ENCODE measurements at places on chromosomes 3 and 15.

DNA sequence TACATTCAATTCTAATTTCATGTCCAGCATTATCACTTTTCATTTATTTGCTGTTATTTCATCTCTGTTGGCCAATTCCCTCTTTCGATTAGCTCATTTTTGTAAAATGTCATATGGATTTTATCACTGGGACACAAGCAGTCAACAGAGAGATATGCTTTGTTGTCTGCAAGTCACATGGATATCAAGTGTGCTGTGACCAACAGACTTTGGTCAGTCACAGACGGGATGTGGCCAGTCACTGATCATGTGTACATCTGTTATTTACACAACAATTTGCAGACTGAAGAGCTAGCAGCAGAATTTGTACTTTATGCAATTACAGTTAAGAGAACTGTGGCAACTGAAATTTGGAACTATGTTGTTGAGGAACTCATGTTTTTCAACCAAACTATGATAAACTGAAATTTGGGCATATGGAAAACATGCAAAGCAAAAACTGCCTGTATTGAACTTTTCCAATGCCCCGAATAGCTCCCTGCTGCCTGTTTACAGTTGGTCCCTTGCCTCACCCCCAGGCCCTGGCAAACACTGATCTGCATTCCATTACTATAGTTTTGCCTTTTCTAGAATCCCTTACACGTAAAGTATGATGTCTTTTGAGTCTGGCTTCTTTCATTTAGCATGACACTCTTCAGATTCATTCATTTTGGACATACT, 104.4 kb downstream of the RPL22L1 start:
- DNase-seq: no peak

- no peak for DNase-seq
These were observed 2.1 kb upstream of the DOCK3 start for GRCh38 chr3:50672656-50673055.

- DNase-seq: no peak
These were observed 60.7 kb downstream of the AGTR1 start for GRCh38 chr3:148758303-148758884.

GRCh38 chr3:80836395-80836794, 925.0 kb downstream of the GBE1 start:
- no peak for DNase-seq

DNA sequence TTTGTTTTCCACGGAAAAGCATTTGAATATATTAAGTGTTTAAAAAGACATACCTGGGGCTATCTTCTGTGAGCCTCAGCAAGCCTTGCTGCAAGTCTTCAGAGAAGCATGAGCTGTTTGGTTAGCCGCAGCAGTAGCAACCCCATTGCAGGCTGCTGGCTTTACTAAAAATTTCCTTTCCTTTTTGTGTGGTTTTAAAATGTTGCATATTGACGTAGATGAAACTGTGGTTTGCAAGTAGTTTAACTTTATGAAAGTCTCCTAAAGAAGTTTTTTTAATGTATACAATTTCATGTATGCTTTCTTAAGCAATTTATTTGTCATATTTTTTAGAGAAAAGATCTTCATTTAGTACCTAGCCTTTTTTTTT, at the start of gene GPR171:
TSS of gene GPR171 (minus strand) at position 166 of the 370 bp plus-strand sequence. CDS start 3,830 bp downstream, outside the sequence.
- DNase-seq: no peak

DNA sequence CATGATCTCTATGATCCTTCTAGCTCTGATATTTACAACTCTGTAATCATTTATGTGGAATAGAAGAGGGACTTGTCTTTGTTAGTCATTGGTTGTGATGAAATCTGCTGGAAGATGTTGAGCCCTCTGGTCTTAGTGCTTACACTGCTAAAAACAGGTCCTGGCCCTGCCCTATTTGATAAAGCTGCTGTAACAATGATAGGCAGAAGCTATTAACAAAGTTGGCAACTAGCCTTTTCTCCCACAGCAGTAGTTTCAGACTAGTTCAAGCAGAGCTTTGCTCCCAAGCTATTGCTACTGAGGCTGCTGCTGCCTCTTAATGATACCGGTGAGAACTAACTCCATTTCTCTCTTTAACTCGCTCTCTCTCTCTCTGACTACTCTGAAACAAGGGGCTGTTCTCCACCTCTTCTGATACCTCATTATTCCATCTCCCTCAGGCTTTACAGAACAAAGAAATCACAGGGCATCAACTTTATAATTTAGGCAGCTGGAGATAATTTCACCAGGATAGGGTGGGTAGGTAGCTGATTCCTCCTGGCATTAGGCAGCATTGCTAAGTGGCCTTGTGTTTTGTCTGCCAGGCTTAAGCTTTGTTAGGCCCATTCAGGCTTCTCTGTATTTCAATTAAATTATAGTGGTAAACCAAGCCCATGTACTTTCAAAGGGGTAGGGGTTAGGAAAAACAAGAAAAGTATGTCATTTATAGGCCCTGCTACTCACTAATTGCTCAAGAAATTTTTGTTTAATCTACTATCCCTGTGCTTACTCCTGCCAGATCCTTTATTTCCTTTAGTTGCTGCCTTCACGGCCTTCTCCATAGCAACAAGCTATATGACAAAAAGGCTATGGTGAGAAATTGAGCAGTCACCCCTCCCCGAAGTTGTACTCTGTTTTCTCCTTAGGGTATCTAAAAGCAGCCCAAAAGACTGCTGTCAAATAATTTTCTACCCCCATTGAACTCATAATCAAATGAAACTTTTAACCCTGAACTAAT, 139.6 kb downstream of the RBPMS2 start:
- no peak for DNase-seq

- no peak for DNase-seq
These were observed 106.3 kb downstream of the RORA start for GRCh38 chr15:61122647-61123375.

- DNase-seq: no peak
These were observed 13.8 kb upstream of the CCR9 start for GRCh38 chr3:45872569-45872968.

GRCh38 chr3:46627078-46627477, 14.8 kb downstream of the FAM240A start:
- DNase-seq: no peak

Data from NCI-H510A (cell line).